ENCODE measurements at places on chromosomes 1 and 21. TPM values are rescaled to one million over a fixed set of nuclear protein-coding genes. Genes with fewer than 3 reads are reported as not detected.

DNA sequence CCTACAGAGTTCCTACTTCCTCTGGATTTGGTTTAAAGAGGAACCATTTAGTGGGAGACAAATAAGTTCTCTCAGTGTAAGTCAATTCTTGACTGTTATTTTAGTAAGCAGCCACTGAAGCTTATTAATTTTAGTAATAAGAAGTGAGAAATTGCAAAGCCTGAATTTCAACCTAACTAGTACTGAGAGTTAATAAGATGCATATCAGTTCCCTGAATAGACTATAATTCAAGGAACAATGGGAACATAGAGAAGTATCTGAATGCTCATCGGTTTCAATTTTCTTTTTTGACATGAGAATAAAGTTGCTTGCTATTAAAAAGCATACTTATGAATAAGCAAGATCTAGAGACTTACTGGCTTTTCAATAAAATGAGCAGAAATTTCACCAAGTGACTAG lies 8.0 kb upstream of the PPT1 start:
- DNase-seq: no peak

Gene PPIAL4G
- total RNA-seq: not detected

Gene WDR26
- total RNA-seq: 55.4 TPM

- no peak for DNase-seq
These were observed 16.8 kb downstream of the SLC19A2 start for GRCh38 chr1:169468982-169469381.

Gene KCNA10
- total RNA-seq: not detected

- no peak for DNase-seq
These were observed 65.0 kb downstream of the SYT6 start for GRCh38 chr1:114088392-114089299.

GRCh38 chr1:100942304-100943046 lies 46.6 kb downstream of the SLC30A7 start:
- DNase-seq: no peak

GRCh38 chr1:159163614-159164228 lies 7.7 kb upstream of the CADM3 start:
- no peak for DNase-seq

DNA sequence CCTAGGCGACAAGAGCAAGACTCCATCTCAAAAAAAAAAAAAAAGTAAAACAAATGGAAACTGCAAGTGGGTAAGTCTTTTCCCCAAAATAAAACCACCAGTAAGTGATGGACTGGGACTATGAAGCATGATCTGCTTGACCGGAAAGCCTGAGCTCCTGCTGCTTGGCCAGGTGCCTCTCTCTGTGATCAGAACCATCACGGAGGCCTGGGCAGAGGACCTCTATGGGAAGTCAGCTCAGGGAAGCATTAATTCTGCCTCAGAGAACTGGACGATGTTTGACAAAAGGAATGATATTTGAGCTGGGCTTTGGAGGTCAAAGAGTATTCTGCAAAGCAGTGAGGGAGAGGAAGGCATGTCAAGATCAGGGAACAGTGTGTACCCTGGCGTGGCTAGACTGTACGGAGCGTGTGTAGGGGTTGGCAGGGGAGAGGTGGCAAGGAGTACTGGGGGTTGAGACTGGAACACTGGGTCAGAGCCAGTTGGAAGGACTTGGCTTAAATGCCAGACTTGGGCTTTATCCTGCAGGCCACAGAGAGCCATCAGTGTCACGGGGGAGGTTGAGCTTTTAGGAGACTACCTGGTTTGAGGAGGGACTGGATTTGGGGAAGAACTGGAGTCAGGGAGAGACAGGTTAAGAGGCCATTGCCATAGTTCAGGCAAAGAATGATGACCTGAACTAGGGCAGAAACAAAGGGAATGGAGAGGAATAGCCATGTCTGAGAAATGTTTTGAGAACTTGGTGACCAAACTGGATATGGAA lies 16.4 kb downstream of the ATP1A2 start:
- DNase-seq: peak; percentile 75

DNA sequence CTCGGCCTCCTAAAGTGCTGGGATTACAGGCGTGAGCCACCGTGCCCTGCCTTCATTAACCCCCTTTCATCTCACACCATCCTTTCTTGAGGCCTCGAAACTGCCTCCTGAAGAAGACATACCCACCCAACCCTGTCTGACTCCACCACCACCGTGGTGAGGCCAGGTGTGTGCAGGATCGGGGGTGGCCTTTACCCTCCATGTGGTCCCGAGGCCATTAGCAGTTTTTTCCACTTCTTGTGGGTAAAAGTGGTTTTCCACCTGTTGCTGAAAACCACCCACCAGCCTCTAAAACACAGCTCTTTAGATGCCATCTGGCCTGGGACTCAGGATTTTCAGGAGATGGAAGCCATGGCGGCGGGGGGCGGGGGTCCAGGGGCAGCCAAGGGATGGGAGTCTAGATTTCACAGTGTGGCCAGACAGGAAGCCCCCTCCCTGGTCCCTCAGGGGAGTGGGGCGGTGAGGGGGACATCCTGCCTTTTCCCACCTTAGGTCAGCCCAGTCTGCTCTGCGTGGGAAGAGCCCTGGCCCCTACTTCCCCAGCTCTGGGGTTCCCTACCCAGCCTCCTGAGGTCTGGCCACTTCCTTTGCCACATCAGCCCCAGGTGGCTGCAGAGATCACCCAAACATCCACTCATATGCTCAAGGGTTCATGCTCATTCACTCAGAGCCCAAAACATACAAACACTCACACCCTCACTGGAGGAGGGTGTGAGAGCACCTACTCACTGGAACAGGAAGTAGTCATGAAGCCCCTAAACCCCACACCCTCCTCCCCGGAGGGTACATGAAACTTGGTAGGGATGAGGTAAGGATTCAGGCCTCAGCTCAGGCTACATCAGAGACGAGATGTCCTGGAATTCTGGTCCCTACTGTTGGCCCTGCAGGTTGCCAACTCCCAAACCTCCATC lies 2.3 kb downstream of the FGR start:
- DNase-seq: no peak

DNA sequence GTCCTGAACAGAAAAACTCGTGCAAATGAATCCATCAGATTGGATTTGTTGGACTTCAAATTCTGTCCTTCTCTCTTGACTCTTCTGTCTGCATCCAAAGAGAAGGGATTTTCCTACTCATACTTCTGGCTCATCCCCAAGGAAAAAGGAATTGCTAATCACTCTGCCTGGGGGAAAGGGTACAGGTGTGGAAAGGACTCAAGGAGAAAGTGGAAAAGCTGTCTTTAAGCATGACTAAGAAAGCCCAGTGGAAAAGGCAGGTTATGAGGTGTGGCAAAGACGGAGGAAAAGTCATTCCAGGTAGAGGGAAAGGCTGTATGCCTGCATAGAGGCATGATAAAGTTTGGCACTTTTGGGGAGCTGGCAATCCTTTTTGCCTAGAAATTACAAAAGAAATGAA lies 43.4 kb downstream of the PTGS2 start:
- DNase-seq: no peak

- no peak for DNase-seq
These were observed 19.3 kb upstream of the UMODL1 start for GRCh38 chr21:42051788-42052187.

GRCh38 chr1:27179979-27180378 lies 25.1 kb upstream of the SLC9A1 start:
- DNase-seq: no peak
